ENCODE measurements at places on chromosomes 1 and 21.

- no peak for DNase-seq
These were observed 484.9 kb downstream of the SETD4 start for GRCh38 chr21:35575280-35575915.

DNA sequence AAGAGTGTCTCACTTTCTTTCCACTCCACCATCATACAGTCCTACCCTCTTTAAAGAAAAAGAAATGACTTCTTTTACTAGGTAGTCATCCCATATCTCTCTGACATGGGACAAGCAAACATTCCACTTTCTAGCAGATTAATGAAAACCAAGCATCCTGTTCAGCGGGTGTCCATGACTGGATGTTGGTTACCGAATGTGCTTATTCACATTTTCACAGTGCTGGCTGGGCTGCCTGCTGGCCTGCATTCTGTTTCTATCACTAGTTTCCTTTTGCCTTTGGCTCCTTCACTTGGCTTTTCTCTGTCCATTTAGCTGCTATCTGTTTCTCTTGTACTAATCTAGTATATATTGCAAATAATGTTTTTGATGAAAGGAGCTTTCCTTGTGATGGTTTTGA lies 598.4 kb downstream of the RWDD3 start:
- DNase-seq, result no peak

- no peak for DNase-seq
These were observed 105.2 kb downstream of the PCP4 start for GRCh38 chr21:39972471-39972870.

- DNase-seq, result no peak
These were observed 76.3 kb upstream of the LMO4 start for GRCh38 chr1:87252406-87252805.

- no peak for DNase-seq
These were observed 44.1 kb upstream of the DOCK7 start for GRCh38 chr1:62732331-62732730.

GRCh38 chr1:27979151-27979858 lies 19.5 kb downstream of the XKR8 start:
- no peak for DNase-seq

- no peak for DNase-seq
These were observed 27.1 kb upstream of the RERE start for GRCh38 chr1:8844501-8845006.

GRCh38 chr1:219177363-219177762 lies 3.7 kb downstream of the LYPLAL1 start:
- DNase-seq, result no peak

- DNase-seq, result peak; percentile 32
These were observed 503.5 kb upstream of the PKN2 start for GRCh38 chr1:88180449-88181108.

All from stimulated activated CD4-positive, alpha-beta T cell treated with anti-CD3 and anti-CD28 coated beads, Interleukin-4, amount 100 ng/mL, for 4 hours (primary cell).